Right atrium auricular region (tissue), 2 donors: ENCODE measurements at places on chromosomes 13 and 19.
A peak's percentile ranks its signal among the peaks of the same experiment; 100 is the strongest.

DNA sequence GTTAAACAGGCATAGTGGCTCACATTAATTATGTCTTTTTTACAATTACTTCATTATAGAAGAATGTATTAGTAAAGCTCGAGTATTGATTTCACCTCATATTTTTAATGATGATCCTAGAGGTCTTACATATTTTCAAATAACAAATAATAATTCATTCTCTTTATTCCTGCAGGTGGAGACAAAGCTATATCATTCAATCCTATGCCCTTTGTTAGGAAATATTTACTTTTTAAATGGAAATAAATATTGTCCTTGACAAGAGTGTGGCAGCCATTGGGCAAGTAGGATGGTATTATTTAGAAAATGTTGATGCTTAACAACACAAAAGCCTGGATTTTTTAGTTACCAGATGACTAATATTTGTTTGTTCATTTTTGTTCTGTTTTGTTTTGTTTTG, 127.6 kb downstream of the COG6 start:
- DNase-seq: no peak

DNA sequence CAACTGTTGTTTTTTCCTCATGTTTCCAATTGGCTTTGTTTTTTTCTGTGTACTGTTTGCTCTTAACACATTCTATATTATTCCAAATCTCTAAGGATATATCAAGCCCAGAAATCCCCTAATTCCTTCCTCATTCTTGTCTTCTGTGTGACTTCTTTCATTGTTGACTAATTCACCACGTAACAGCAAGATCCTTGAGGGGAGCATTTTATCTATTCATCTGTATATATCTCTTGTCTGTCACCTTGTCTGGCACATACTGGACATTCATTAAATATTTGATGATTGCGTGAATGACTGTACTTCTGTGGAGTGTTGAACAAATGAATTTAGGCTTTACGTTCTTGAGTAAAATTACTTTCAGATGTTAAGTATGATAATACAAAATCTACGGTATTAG, 44.8 kb upstream of the OLFM4 start:
- no peak for DNase-seq

DNA sequence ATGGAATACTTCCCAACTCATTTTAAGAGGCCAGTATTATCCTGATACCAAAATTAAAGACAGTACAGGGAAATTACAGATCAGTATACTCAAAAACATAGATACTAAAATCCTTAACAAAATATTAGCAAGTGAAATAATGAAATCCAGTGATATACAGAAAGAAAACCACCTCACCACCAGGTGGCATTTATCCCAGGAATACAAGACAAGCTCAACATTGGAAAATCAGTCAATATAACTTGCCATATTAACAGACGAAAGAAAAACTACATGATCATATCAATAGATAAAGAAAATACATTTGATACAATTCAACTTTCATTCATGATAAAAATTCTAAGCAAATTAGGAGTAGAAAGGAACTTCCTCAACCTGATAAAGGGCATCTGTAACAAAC, 6.7 kb upstream of the GNA15 start:
- DNase-seq: no peak

DNA sequence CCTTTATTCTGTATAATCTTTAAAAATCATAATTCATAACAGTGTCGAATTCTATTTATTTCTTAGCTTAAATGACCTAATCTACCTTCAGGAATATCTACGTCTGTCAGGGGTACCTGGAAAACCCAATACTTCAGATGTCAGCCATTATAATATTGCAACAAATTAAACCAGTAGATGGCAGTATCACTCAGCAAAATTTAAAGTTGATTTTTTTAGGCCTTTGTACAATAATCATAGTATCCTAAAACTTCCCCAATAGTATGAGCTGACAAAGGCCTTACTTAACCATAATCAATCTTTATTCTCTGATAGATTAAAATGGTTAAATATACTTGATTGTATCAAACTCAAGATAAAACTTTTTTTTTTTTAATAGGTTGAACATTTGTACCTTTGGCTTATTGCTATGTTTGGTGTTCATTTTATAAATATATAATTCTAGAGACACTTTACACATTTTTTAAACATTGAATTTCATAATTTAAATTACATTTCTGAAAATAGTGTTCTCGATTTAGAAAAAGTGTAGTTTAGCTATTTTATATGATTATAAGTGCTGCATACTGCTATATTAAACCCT, 830.2 kb upstream of the SPRY2 start:
- DNase-seq: no peak

DNA sequence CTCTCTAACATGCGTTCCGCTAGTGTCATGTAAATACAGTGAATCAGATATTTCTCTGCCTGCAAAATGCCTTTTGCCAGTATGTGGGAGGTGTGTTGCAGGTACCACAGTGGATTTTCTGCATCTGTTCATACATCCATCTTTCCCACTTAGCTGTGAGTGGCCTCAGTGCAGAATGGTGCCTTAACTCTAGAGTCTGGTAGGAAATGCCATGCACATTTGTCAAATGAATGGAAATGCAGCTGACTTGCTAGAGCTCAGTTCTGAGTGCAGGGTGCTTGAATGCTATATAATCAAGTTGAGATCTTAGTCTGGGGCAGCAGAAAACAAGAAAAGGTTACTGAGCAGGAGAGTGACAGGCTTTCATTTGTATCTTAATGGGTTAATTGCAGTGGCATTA, 68.2 kb downstream of the LRCH1 start:
- DNase-seq: no peak

DNA sequence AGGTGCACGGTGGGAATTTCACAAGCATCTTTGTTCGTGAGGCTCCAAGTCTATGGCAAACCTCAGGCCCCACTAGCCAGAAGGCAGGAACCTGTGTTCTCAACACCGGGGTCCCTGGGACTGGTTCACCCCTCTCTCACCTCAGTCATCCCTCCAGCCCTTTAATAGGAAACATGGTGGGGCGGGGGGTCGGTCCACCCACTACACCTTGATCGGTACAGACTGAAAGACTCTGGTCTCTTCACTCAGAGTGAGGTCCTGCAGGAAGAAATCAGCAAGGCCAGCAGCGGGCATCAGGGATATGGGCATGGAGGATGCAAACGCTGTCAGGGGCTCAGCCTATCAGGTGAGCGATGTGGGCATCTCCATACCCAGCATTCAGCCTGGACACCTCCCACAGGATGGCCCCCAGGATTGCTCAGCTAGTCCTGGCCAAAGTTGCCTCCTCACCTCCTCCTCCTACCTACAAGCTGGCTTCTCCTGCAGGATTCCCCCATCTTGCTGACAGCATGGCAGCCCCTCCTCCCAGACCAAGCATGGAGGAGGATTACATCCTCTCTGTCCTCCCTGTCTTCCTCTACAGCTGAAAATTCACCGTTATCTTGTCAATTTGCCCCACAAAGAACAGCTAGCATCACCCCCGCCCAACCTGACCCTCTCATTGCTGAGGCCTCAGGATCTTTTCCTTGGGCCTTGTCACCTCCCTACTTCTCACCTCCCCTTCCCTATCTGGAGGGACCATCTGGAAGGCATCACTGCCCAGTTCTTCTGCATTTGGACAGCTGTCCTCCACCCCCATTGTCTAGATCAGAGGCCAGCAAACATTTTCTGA, 37.3 kb upstream of the CD33 start:
- DNase-seq: no peak

GRCh38 chr19:35752746-35753350, 4.0 kb downstream of the HSPB6 start:
- no peak for DNase-seq

- no peak for DNase-seq
Measured at GRCh38 chr13:110244071-110244830, 62.7 kb downstream of the COL4A1 start.

GRCh38 chr13:45873491-45874325, 22.2 kb upstream of the SIAH3 start:
- no peak for DNase-seq

- DNase-seq: no peak
Measured at GRCh38 chr19:47106821-47107201, 6.8 kb downstream of the ZC3H4 start.

GRCh38 chr13:39957868-39958677, 302.6 kb downstream of the COG6 start:
- no peak for DNase-seq

- no peak for DNase-seq
Measured at GRCh38 chr19:57682226-57682766, 519 bp downstream of the ZNF551 start.

DNA sequence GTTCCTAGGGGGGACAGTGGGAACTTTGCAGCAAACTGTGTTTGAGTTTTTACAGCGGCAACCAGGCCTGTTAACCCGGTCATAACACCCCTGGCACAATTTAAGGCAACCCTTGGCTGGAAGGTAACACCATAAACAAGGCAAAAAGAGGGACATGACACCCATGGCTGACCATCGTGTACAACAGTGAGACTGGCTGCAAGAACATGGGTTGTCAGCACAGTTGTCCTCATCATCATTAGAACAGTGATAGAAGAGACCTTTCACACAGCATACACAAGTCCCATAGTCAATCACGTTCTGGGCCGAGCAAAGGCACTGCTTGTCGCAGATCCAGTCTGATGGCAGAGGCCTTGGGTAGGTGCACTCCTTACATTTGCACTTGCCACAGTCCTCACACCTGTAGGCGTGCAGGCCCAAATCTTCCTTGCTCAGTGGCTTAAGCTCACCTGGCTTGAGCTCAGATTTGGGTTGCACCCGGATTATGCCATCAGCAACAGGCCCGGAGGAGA, 4.1 kb downstream of the SPRY2 start:
- no peak for DNase-seq

DNA sequence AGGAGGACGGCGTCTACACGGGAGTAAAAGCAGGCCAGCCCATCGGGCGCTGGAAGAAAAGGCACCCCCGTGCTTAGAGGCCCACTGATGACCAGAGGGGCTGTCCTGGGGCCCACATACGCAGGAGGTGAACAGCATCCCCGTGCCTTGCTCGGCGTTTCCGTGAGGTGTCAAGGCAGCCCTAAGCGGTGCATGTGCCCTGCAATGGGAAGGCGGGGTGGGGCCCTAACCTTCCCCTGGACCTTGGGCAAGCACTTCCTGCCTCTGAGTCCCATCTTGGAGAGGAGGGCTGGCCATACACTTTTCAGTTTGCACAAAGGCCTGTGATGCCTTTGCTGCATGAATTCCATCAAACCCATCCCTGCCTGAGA, 47.8 kb upstream of the ATP11A start:
- no peak for DNase-seq

GRCh38 chr13:113451951-113452421, 1.3 kb downstream of the ADPRHL1 start:
- DNase-seq: no peak

- DNase-seq: no peak
Measured at GRCh38 chr13:39149896-39150295, 111.6 kb downstream of the NHLRC3 start.

DNA sequence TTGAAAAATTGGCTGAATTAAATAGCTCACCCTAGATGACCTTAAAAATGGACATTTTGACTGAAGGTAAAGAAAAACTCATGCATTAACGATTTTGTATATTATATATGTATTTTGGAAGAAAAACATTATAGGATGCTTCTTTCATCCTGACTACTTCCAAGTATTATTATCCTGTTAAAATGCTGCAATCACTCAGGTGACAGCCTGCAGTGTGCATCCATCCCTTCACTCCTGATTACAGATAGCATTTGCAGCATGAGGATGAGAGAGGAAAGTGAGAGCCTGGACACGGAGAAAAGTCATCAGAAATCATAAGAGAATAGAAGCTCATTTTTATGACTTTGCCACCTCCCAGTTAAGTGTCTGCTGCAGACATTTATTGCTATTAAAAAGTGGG, 1055.6 kb downstream of the PCDH17 start:
- DNase-seq: no peak

- no peak for DNase-seq
Measured at GRCh38 chr13:109584844-109585361, 201.5 kb downstream of the IRS2 start.

- no peak for DNase-seq
Measured at GRCh38 chr13:77213644-77214043, 113.2 kb downstream of the MYCBP2 start.

GRCh38 chr19:10736916-10737551, 19.2 kb downstream of the DNM2 start:
- no peak for DNase-seq

GRCh38 chr19:3945838-3946237, 13.0 kb downstream of the NMRK2 start:
- DNase-seq: no peak

GRCh38 chr19:13329766-13330165, 176.5 kb downstream of the CACNA1A start:
- no peak for DNase-seq

DNA sequence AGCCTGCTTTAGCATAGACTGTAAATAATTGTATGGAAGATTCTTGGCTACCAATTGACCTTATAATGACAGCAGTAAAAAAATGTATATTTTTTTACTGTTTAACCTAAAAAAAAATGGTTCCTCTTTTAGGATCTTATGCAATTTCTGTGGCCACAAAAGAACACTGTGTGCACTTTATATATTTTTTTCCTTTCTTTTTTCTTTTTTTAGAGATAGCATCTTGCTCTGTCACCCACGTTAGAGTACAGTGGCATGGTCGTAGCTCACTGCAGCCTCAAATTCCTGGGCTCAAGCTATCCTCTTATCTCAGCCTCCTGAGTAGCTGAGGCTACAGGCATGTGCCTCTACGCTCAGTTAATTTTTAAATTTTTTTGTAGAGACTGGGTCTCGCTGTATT, 6.1 kb downstream of the FLT3 start:
- DNase-seq: no peak

GRCh38 chr19:12796146-12797071, 5.1 kb downstream of the JUNB start:
- DNase-seq: peak; percentile 87

DNA sequence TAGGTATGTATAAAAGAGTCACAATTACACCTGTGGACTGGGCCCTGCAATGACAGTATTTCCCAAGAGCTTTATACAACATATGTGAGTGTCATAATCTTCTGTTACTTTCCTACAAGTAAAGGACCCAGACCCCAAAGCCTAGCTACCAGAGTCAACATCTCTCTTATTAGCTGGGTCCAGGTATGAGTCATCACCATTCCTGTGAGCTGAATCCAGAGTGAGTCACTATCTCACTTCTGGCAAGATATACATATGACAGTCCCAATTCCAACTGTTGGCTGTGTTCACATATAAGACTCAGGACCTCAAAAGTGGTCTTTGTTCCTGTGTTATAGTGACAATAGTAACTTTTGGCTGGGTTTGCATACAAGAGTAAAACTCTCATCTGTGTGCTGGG, 46.7 kb downstream of the ZNF729 start:
- no peak for DNase-seq

GRCh38 chr13:114258589-114258988, 22.8 kb upstream of the UPF3A start:
- no peak for DNase-seq

- no peak for DNase-seq
Measured at GRCh38 chr19:42407816-42408175, 17.7 kb upstream of the CNFN start.
